NCI-H446 treated with DMSO at 0.1 percent for 48 hours (cell line): ENCODE measurements at places on chromosomes 3 and 15.

DNA sequence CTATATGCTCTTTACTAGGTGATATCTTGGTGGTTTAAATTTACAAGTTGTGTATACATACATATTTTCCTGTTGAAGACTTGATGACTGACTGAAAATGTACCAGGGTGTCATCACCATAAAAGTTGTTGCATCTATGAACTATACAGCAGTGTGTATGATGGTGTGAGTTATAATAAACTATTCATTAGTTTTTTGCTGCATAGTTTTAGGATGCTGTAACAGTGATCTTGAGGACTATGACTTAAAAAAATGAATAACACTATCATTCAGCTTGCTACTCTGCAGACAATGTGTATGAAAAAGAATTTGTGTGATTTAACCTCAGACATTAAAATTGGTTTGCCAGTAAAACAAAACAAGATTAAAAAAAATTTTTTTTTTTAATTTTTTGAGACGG lies 49.0 kb downstream of the UBE2E2 start:
- DNase-seq = no peak

- DNase-seq = no peak
Measured at GRCh38 chr3:16523778-16524177, 10.3 kb upstream of the RFTN1 start.

DNA sequence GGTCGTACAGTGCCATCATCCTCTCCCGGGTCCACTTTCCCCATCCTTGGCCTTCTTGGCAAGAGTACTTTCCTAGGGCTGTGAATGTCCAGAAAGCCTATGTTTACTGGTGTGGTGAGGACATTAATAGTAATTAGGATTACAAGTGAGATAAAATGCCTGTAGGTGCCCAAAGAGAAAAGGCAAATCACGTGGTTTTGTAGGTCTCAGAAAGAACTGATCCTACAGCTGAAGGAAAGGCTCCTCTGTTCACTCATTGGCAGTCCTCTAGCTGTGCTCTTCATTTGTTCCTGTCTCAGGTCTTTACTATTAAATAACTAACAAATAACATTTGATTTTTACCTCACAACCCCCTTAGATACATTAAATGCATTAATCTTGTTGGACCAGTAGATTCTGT lies 220.1 kb upstream of the CBLB start:
- no peak for DNase-seq

DNA sequence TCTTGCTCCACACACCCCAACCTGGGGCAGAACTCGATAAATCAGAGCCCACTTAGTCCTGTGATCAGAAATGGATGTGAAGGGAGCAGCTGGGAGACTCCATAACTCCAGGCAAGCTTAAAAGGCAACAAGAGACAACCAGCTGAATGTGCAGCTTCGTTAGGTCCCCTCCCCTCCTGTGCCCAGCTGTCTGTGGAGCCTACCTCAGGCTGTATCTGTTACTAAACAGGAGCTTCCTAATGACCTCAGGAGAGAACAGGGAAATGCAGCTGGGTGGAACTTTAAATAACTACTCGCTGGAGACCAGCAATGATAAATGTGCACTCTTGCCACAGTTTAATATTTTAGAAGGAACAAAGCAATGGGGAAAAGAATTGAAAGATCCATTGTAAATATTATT lies 25.9 kb downstream of the SLC9A9 start:
- no peak for DNase-seq

- no peak for DNase-seq
Measured at GRCh38 chr15:92650966-92651365, 4.6 kb downstream of the FAM174B start.

- no peak for DNase-seq
Measured at GRCh38 chr3:18403061-18403460, 22.1 kb downstream of the SATB1 start.

DNA sequence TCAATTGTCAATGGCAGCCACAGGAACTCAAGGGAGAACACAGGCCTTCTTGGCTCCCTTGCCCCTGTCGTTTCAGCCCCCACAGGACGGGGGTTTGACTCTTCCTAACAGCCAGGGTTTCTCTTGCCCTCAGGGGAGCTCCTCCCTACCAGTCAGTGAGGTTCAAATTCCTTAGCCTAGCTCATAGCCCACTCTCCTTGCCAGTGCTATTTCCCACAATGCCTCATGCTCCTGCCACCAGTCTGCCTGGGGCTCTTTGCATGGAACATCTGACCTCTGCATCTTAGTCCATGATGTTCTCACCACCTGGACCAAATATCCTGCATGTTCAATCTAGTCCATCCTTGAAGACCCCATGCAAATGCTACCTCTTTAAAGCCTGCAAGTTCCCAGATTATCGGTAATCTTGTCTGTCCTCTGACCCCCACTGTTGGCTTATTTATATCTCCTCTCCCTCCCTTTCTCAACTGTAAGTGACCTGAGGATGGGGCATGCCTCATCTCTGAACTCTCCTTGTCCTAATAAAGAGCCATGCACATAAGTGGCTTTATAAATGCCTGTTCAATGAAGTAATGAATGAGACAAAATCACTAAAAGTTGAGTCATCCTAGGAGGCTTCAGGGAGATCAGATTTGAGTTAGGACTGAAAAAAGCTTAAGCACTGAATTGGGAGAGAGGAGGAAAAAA lies 78.0 kb downstream of the MYO1E start:
- DNase-seq = no peak

DNA sequence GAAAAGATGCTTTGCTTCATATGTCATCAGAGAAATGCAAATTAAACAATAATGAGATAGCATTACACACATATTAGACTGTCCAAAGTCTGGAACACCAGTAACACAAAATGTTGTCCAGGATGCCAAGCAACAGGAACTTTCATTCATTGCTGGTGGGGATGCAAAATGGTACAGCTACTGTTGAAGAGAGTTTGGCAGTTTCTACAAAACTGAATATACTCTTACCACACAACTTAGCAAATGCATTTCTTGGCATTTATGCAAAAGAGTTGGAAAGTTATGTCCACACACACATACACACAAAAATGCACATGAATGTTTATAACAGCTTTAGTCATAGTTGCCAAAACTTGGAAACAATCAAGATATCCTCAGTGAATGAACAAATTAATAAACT lies 195.2 kb upstream of the MME start:
- DNase-seq = no peak

- DNase-seq = no peak
Measured at GRCh38 chr15:22855791-22856190, 17.3 kb downstream of the NIPA2 start.

GRCh38 chr3:72938471-72939265 lies 50.8 kb downstream of the GXYLT2 start:
- DNase-seq = peak; percentile 61

DNA sequence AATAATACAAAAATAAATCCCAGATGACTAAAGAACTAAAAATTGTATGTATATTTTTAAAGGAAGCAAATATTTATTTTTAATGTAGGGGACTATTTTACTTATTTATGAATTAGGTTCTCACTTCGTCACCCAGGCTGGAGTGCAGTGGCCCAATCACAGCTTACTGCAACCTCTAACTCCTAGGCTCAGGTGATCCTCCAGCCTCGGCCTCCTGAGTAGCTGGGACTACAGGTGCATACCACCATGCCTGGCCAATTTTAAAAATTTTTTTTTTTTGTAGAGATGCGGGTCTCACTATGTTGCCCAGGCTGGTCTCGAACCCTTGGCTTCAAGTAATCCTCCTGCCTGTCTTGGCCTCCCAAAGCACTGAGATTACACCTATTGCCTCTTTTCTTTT lies 42.6 kb downstream of the CMTM7 start:
- DNase-seq = no peak

GRCh38 chr3:12831301-12831866 lies 10.0 kb downstream of the RPL32 start:
- no peak for DNase-seq

GRCh38 chr3:189235214-189235613 lies 63.4 kb downstream of the TPRG1 start:
- no peak for DNase-seq

- DNase-seq = no peak
Measured at GRCh38 chr3:151426341-151426657, 34.6 kb downstream of the IGSF10 start.

DNA sequence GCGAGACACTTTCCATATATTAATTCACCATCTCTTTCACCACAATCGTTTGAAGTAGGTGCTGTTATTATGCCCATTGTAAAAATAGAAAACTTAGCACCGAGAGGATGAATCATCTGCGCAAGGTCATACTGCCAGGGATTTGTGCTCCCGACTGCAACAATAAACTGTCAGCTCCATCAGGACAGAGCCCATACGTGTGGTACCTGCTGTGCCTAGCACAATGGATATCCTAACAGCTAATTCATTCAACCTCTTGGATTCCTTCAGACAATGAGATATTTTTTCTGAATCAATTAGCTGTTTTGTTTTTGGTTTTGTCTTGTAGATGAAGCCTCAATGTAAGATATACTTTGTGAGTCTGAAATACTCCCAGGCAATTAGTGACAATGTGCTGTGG lies 32.3 kb upstream of the PROK2 start:
- no peak for DNase-seq

DNA sequence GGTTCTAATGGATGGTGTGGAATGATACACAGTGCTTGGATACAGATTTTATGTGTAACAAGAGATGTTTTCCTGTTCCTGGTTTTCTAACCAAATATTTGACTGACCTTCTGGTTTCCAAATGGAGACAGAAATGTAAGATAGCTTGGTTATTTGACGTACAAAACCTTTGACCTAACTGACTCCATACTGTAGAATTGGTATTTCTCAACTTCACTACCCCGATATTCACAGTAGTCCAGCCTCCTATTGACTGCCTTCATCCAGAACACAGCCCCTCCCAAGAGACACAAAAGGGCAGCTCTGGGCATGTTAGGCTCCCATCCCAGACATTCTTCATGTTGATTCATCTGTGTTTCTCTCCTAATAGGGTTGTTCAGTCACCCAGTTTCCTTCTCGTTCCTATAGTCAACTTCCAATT lies 33.4 kb downstream of the MYO1E start:
- DNase-seq = no peak
